ENCODE measurements at places on chromosomes 7 and 10. TPM values are rescaled to one million over a fixed set of nuclear protein-coding genes. Genes with fewer than 3 reads are reported as not detected.

Gene RINT1
- polyA plus RNA-seq = 23.6 TPM

- DNase-seq = no peak
These were observed 222.3 kb downstream of the PHTF2 start for GRCh38 chr7:78020874-78021249.

GRCh38 chr7:30682212-30683083 is at the start of gene CRHR2:
TSS of gene CRHR2 (minus strand) at chr7:30682456. CDS start at chr7:30682280, 176 bp downstream.
- DNase-seq = no peak

Gene OPN1SW
- not detected for polyA plus RNA-seq

DNA sequence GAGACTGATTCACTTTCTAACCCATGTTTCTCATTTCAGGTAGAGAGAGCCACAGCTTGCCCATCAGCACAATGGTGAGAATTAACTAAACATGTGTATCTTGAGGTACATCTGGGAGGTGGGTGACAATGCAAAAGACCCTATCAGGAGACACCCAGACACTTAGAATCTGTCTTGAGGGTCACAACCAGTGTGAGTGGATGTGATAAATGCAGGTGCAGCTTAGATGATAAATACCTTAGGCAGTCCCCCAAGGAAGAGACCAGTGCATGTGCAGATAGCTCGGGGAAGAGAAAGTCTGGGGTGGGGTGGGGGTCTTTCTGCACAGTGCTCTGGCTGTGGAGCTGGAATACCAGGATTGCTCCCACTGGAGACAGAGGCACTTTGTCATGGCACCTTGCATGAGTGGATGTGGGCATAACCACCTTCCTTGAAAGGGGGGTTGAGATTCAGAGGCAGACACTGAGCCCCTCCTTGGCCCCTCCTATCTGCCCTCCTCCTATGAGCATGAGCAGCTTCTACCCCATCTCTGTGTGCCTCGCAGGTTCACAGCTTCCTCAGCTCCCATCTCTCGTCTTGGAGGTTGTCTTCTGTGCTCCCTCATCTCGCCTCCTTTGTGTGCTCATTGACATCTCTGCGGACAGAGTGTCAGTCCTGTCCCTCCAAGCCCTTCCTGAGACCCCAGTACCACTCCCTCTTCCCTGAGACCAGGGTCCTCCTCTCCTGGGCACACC is 349.8 kb downstream of the TCERG1L start:
- no peak for DNase-seq

DNA sequence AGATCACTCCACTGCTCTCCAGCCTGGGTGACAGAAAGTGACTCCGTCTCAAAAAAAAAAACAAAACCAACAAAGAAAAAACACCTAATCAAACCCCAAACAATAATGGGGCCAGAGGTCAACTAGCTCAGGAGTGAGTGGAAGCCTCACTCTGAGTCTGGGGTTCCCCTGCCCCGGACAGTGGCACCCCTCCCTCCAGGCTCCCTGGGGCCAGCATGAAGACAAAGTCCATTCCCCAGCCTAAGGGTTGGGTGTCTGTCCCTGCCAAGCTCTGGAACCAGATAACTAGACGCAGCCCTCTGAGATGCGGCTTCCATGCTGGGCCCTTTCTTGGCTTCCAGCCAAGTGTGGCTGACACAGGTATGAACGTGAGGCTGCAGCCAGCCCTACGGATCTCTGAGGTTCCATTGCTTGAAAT is 1.7 kb upstream of the FUOM start:
- DNase-seq = no peak

- DNase-seq = no peak
These were observed 152.4 kb downstream of the ARID5B start for GRCh38 chr10:62053860-62054259.

- no peak for DNase-seq
These were observed 3.3 kb upstream of the CUEDC2 start for GRCh38 chr10:102435529-102436233.

DNA sequence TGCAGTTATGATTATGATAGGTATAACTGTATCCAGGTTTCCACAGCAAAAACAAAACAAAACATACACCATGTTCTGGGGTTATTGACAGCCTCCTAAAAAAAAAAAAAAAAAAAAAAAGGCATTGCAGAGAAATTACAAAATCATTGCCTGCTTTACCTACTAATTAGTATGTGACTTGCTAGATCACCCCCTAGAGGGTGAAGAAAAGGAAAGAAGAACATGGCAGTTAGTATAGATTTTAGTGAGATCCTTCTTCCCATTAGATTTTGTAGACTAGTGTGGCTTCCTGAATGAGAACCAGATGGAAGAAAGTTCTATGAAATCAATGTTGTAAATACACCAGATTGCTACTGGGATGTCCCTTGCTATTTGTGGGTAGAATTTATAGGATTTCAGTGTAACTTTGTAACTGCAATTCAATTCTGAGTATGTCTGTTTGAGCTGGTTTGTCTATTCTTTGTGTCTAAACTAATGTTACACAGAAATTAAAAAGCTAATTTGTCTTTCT is 24.0 kb upstream of the AGBL3 start:
- DNase-seq = no peak

Gene SPDYE3
- not detected for polyA plus RNA-seq

DNA sequence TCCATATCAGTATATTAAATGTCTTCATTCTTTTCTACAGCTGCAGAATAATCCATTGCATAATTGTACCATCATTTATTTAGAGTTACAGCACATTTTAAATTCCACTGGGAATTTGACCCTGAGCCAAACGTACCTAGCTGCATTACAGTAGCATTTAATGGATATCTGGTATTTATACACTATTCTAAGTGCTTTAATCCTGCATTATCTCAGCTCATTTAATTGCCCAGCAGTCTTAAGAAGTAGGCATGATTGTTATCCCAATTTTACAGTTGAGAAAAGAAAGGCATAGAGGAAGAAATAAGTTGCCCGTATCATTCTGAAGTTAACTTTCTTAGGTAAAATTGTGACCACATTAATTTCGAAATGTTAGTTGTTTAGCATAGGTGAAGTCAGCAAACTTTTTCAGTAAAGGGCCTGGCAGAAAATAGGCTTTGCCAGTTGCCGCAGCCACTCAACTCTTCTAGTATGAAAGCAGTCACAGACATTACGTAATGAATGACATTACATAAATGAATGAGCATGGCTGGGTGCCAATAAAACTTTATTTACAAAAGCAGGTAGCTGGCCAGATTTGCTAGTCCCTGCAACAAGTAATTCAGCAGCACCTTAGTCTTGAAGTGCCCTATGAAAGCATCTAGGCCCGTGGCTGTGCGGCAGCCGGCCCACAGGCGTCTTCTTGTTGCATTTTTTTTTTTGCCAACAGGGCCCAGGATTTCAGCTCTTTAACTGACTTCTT is 30.0 kb downstream of the GUSB start:
- DNase-seq = no peak

GRCh38 chr7:105673367-105674084 is 92.2 kb upstream of the EFCAB10 start:
- no peak for DNase-seq

DNA sequence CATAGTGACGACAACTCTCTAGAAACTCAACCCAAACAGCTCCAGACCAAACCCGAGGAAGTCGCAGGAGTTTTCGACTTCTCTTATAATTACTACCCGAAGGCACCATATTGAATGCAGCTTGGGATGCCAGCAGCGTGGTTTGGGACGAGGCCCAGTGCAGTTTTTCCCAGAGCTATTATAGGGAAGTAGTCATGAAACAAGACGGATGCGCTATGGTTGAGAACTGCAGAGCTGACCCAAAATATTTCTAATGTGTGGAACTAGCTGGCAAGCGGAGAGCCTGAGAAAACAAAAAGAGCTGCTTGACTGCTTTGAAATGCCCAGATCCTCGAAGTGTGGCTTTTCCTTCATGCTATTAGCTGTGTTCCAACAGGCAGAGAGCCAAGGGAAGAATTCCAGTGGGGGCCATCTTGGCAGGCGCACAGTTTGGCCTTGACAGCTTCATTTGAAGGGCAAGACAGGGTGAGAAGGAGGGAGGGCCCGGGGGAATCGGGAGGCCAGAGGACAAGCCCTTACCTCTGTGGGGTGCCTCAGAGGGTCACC is 122.7 kb downstream of the CUL2 start:
- no peak for DNase-seq

DNA sequence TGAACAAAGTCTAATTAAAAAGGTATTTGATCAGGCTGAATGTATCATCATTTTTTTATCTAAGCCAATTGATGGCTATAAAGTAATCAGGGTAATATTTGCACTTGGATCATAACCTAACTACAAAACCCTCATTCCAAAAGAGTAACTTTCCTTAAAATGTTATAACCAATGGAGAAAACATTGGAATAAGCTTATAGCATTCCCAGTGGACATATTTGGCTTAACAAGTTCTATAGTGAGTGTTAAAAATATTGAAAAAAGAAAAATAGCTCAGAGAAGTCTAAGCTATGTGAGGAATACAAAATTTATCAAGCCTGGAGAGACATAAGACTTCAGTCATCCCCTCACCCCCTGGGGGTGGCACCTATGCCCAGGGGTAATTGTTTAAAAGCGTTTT is 358.8 kb downstream of the LRRTM3 start:
- no peak for DNase-seq

DNA sequence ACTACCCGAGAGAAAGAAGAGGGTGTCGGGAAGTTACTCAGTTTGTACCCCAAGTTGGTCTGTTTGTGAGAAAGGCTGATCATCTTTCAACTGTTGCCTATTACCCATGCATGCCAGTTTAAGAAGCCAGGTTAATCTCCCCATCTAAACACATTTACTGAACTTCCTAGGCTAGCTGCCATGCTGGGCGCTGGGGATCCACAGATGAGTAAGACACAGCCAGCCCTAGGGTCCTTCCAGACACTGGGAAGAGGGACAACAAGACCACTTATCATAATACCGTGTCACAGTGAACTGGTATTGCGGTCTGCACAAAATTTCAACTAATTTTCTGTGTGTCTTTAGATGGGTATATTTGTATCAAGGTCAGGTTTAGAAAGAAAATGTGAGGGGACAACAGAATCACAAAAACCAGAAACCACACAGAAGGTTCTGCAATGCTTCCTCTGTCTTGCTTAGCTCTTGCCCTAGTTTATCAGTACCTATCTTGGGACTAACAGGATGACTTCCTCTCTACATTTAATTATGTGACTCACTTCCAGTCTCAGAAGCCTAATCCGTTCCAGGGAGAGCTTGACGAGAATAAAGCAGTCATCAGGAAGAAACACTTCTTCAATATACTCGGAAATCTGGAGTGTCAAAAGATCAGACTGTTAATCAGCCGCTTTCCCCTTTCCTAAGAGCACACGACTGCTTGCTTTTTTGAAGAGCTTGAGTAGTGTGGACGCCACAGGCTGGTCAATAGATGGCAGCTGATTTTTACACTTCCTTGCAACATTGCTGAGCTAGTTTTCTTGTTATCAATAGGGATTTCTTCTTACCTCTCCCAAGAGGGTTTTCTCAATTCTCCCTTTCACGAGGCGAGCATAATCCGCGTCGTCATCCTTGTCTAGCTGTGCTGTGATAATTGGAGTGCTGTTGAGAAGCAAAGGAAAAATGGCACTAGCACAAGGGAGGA is 45.7 kb downstream of the POLR3A start:
- no peak for DNase-seq

Gene BTAF1
- 43.6 TPM for polyA plus RNA-seq

GRCh38 chr10:28374036-28374435 is 71.2 kb upstream of the MPP7 start:
- no peak for DNase-seq

GRCh38 chr7:30859940-30860496 is 51.6 kb upstream of the AQP1 start:
- no peak for DNase-seq

DNA sequence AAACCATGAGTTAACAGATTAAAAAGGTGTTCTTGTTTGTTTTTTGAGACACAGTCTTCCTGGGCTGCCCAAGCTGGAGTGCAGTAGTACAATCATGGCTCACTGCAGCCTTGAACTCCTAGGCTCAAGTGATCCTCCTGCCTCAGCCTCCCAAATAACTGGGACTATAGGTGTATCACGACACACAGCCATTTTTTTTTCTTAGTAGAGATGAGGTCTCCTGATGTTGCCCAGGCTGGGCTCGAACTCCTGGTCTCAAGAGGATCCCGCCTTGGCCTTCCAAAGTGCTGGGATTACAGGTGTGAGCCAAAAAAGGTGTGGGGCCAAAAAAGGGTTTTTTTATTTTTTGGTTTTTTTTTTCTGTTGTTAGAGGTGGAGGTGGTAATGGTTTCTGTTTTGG is 29.3 kb downstream of the KMT2C start:
- no peak for DNase-seq

Gene OR13A1
- polyA plus RNA-seq = not detected

Gene GRM3
- polyA plus RNA-seq = not detected

Gene VWC2
- not detected for polyA plus RNA-seq

DNA sequence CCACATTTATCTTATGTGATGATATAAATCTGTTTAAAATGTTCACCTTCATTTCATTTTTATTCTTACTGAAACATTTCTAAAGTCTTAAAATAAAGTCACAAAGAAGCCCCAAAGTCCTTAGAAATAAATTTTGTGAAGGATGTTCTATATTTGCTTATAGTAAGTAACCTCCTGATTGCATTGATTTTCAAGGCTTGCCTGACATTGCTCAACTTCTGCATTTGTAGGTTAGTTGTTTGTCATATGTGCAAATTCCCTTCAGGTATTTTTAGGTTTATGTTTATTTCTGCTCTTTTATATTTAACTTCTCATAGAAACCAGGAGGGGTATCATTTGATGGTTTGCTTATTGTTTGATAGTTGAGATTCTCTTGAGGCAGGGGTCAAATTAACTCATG is 417.8 kb downstream of the ARL4A start:
- DNase-seq = no peak

Gene EMX2
- 2.4 TPM for polyA plus RNA-seq

- no peak for DNase-seq
These were observed 244.4 kb downstream of the CHCHD3 start for GRCh38 chr7:132837529-132837928.

GRCh38 chr7:66297579-66297978 is 92.4 kb downstream of the TPST1 start:
- peak; percentile 17 for DNase-seq

Gene SYNPO2L
- not detected for polyA plus RNA-seq

DNA sequence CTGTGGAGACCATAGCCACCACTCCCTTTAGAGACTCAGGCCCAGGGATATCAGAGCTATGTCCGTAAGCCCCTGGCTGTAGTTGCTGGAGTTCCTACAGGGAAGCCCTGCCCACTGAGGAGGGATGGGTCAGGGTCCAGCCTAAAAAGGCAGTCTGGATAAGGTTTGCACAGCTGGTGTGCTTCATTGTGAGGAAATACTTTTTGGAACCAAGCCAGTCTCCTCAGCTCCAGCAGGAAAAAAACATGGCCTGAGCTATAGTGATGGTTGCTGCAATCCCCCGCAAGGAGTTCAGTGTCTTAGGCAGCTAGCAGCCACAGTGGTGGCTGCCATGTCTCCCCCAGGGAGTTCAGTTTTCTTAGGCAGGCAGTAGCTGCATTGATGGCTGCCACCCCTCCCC is 52.6 kb upstream of the CYP2C8 start:
- DNase-seq = no peak

- DNase-seq = no peak
These were observed 115.4 kb downstream of the SDK1 start for GRCh38 chr7:3416453-3416852.

GRCh38 chr7:65230231-65230630 is 143.4 kb upstream of the ZNF92 start:
- DNase-seq = no peak

Gene SKIDA1
- 0.13 TPM for polyA plus RNA-seq

All from keratinocyte (primary cell).